ENCODE measurements at places on chromosomes 7 and 10. TPM values are rescaled to one million over a fixed set of nuclear protein-coding genes. Genes with fewer than 3 reads are reported as not detected.

- H3K4me3 ChIP-seq: no peak overlapping the region
- no peak for DNase-seq
- H3K27ac ChIP-seq: no peak overlapping the region
- H3K27me3 ChIP-seq: no peaks in the 10 kb centered on the region
- no peaks in the 10 kb centered on the region for H3K36me3 ChIP-seq
Observed at GRCh38 chr7:127912901-127913300, 118.3 kb downstream of the LRRC4 start.

GRCh38 chr7:19404912-19405329, 259.7 kb upstream of the FERD3L start:
- no peak overlapping the region for H3K4me3 ChIP-seq
- no peak overlapping the region for H3K27ac ChIP-seq
- no peaks in the 10 kb centered on the region for H3K27me3 ChIP-seq
- no peaks in the 10 kb centered on the region for H3K4me1 ChIP-seq

DNA sequence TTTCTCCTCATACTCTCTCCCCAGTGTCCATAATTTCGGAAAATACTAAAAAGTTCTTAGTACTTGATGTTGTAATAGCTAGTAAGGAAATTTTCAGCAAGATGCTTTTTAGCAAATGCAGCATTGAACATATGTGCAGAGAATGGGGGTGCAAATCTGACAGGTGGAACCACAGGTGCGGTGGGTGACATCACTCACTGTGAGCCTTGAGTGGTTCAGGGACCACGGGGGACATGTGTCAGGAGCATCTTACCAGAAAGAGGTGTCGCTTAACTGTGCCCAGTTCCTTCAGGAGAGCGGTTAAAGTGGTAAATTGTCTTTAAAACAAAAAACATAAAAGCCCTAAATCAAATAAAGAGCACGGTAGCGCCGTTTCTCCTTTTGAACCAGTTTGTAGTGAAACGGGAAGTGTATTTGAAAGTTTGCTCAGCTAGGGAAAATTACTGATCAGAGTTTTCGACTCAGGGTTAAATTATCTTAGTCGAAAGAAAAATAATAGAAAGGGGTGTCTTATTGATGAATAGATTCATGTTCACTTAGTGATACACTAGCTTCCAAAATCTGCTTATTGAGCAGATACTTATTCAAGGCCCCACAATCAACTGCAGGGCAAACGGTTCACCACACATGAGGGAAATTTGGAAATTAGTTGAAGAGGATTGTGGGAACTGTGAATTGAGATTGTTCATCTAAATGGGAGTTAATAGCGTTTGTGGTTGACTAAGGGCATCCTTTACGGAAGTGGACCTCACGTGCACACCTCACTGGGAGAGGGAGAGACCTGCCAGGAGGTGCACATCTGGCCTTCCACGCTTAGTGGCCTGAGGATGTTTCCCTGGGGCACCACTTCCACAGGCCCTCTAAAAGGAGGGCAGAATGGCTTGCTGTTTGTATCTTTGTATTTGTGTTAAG, 12.7 kb downstream of the CUL1 start:
- no peaks in the 10 kb centered on the region for H3K36me3 ChIP-seq
- no peak overlapping the region for H3K4me3 ChIP-seq
- H3K27ac ChIP-seq: no peak overlapping the region
- H3K27me3 ChIP-seq: no peaks in the 10 kb centered on the region
- no peak for DNase-seq

- H3K36me3 ChIP-seq: peaks cover 17% of the 10 kb centered on the region
- H3K27me3 ChIP-seq: no peaks in the 10 kb centered on the region
- peak within 1 kb of the TSS; percentile 99 for H3K27ac ChIP-seq
- peaks cover 20% of the 10 kb centered on the region for H3K4me1 ChIP-seq
- peak within 1 kb of the TSS; percentile 77 for H3K4me3 ChIP-seq
Observed at GRCh38 chr10:101031128-101031795, at the start of the genes PDZD7 and SFXN3. Gene PDZD7, minus strand, starts transcription at chr10:101031129. Its CDS starts 910 bp downstream, at chr10:101030219. Gene SFXN3, plus strand, starts transcription at chr10:101031234. Its CDS starts 3,461 bp downstream, at chr10:101034695.

- no peaks in the 10 kb centered on the region for H3K36me3 ChIP-seq
- H3K4me3 ChIP-seq: no peak overlapping the region
- no peaks in the 10 kb centered on the region for H3K4me1 ChIP-seq
- H3K27me3 ChIP-seq: peaks cover 47% of the 10 kb centered on the region
- H3K27ac ChIP-seq: no peak overlapping the region
- DNase-seq: no peak
Observed at GRCh38 chr10:117532451-117533107, 10.0 kb upstream of the EMX2 start.

- H3K27ac ChIP-seq: peak overlapping the region; percentile 63
- no peaks in the 10 kb centered on the region for H3K27me3 ChIP-seq
- H3K4me3 ChIP-seq: no peak overlapping the region
- H3K36me3 ChIP-seq: no peaks in the 10 kb centered on the region
- H3K4me1 ChIP-seq: peaks cover 27% of the 10 kb centered on the region
Observed at GRCh38 chr10:5971315-5971832, 6.0 kb downstream of the IL15RA start.

- H3K27ac ChIP-seq: no peak overlapping the region
- H3K4me3 ChIP-seq: no peak overlapping the region
- H3K27me3 ChIP-seq: no peaks in the 10 kb centered on the region
- no peak for DNase-seq
- H3K36me3 ChIP-seq: no peaks in the 10 kb centered on the region
Observed at GRCh38 chr10:21894648-21895342, 108.7 kb downstream of the DNAJC1 start.

- no peaks in the 10 kb centered on the region for H3K27me3 ChIP-seq
- DNase-seq: no peak
- H3K36me3 ChIP-seq: no peaks in the 10 kb centered on the region
- H3K4me1 ChIP-seq: no peaks in the 10 kb centered on the region
Observed at GRCh38 chr7:148156233-148156632, 434.3 kb upstream of the C7orf33 start.

DNA sequence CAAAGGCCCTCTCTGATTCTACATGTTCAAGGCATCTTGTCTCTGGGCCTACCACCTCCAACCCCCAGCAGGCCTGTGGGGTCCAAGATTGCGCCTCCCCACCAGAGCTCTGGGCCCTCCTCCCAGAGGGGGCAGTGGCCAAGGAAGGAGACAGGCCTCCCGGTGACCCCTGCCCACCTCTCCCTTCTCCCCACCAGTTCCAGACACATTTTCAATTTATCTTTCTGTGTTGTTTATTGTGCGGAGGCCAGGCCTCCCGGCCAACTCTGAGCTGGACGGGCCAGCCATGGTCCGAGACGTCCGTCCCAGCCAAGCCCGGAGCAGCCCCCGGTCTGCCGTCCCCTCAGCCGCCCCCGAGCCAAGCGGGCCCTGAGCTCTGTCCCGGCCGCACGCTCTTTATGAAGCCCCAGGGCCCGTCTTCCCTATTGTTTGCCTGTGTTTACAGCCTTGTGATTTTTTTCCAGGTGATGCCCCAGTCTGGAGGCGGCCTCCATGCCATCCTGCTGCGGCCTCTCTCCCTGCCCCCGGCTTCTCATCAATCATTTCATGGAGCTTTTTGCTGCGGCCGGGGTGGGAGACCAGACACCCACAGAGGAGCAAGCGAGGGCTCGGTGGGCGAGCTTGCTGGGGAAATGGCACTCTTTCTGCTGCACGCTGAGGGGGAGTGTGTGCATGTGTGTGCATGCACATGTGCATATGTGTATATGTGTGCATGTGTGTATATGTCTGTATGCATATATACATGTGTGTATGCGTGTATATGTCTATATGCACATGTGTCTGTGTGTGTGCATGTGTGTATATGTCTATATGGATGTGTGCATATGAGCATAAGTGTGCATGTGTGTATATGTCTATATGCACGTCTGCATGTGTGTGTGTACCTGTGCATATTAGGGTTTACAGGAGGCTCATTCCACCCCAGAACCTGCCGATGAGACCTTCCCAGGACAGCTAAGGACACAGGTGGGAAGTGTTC, 52.7 kb upstream of the ELN start:
- H3K27ac ChIP-seq: no peak overlapping the region
- DNase-seq: peak; percentile 49
- no peaks in the 10 kb centered on the region for H3K36me3 ChIP-seq
- H3K4me3 ChIP-seq: no peak overlapping the region

DNA sequence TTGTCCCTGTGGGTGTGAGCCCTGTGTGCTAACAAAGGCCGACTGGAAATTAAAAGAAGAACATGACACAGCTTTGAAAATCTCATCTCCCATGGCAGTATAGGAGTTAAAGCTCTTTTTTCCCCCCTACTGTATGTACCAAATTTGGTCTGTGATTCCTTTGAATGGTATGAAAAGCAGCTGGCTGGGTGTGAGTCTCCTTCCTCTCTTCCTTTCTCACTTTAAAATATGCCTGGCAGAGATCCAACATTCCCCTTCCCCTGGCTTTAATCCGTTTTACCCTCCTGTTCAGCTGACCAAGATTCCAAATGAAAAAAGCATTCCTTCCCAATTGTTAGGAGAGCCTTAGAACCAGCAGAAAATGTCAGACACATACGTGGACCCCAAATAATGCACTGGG, 225.0 kb upstream of the CELF2 start:
- peak overlapping the region; percentile 12 for H3K4me3 ChIP-seq
- peak overlapping the region; percentile 79 for H3K27ac ChIP-seq
- H3K36me3 ChIP-seq: no peaks in the 10 kb centered on the region
- no peak for DNase-seq
- no peaks in the 10 kb centered on the region for H3K27me3 ChIP-seq

GRCh38 chr10:100828738-100829096, 83.3 kb downstream of the PAX2 start:
- no peak overlapping the region for H3K27ac ChIP-seq
- H3K36me3 ChIP-seq: no peaks in the 10 kb centered on the region
- H3K27me3 ChIP-seq: peaks cover 41% of the 10 kb centered on the region
- no peak for DNase-seq
- H3K4me1 ChIP-seq: peaks cover 38% of the 10 kb centered on the region
- H3K4me3 ChIP-seq: peak overlapping the region; percentile 45

DNA sequence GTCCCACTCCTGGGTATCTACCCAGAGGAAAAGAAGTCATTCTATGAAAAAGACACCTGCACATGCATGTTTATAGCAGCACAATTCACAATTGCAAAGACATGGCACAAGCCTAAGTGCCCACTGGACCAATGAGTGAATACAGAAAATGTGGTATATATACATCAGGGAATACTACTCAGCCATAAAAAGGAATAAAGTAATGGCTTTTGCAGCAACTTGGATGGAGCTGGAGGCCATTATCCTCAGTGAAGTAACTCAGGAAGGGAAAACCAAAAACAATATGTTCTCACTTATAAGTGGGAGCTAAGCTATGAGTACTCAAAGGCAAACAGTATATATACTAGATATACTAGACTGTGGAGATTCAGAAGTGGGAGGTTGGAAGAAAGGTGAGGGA, 53.7 kb downstream of the VKORC1L1 start:
- no peaks in the 10 kb centered on the region for H3K4me1 ChIP-seq
- DNase-seq: no peak
- no peaks in the 10 kb centered on the region for H3K27me3 ChIP-seq
- no peak overlapping the region for H3K4me3 ChIP-seq

DNA sequence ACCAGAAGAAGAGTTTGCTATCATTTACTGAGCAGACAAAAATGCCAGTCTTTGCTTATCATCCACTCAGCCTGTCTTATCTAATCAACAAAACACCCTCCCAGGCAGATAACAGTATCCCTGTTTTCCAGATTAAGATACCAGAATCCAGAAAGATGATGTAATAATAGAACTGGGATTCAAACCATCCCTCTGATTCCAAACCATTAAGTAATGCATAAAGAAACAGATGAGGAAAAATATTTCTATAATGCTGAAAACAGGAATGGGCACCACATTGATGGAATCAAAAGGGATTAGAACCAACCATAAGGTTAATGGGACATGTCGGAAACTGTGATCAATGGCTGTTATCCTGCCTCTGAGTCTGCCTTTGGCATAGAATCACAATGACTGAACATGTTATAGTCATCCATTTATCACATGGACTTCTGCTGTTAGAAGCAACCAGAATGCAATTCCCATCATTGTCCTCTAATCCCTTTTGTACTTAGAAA, 92.1 kb upstream of the RSU1 start:
- no peak overlapping the region for H3K27ac ChIP-seq
- H3K4me3 ChIP-seq: no peak overlapping the region

DNA sequence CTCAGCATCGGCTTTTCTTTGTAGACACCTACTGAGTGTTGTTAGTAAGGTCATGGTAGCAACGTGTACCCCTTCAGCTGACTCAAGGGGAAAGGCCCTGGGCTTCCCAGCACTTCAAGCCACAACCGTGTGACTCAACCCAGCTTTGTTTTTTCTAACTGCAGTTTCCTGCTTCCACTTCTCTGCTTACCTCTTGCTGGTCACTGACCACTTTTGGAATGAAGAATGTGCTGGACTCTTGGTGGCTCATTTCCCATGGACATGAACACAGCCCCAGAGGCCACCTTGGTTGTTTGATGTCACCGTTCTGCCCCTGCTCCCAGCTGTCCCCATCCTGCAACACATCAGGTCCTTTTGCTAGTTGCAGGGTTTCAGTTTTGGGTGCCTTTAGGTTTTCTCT, 69.5 kb upstream of the ZNF438 start:
- H3K4me1 ChIP-seq: no peaks in the 10 kb centered on the region
- H3K36me3 ChIP-seq: no peaks in the 10 kb centered on the region
- H3K27ac ChIP-seq: no peak overlapping the region
- H3K27me3 ChIP-seq: no peaks in the 10 kb centered on the region
- DNase-seq: no peak

The PLEKHS1 gene
- total RNA-seq: not detected

The CALML3 gene
- total RNA-seq: not detected

The CACNB2 gene
- total RNA-seq: 19.0 TPM

The ZMIZ1 gene
- total RNA-seq: 59.3 TPM

The NUTM2D gene
- total RNA-seq: 4.8 TPM

The SYT15B gene
- 1.5 TPM for total RNA-seq

The SPDYE2 gene
- total RNA-seq: 0.16 TPM

Data from right atrium auricular region (tissue), 2 donors.